ENCODE measurements at places on chromosomes 11 and 22. TPM values are rescaled to one million over a fixed set of nuclear protein-coding genes. Genes with fewer than 3 reads are reported as not detected.

Gene LRRN4CL
- total RNA-seq = 0.08 TPM

Gene BEST1
- total RNA-seq = 4.6 TPM

Gene PRR14L
- 5.9 TPM for total RNA-seq

Gene PLEKHB1
- 0.63 TPM for total RNA-seq

Gene AASDHPPT
- total RNA-seq = 27.6 TPM

Gene RASSF10
- 0.70 TPM for total RNA-seq

Gene RFPL1
- total RNA-seq = not detected

Gene CDKN1C
- total RNA-seq = 10.0 TPM

Gene INPP5J
- 0.48 TPM for total RNA-seq

Gene GNB1L
- total RNA-seq = 18.7 TPM

Gene TPBGL
- 0.17 TPM for total RNA-seq

Gene KCNJ11
- total RNA-seq = 7.0 TPM

Gene SYCE3
- 0.22 TPM for total RNA-seq

Gene OR6A2
- total RNA-seq = not detected

Gene SESN3
- 0.07 TPM for total RNA-seq

Gene OR51E1
- not detected for total RNA-seq

Gene POU2AF1
- total RNA-seq = not detected

Gene CRYBA4
- not detected for total RNA-seq

Gene KRTAP5-1
- total RNA-seq = not detected

Gene HSPB2
- total RNA-seq = not detected

Gene TYMP
- total RNA-seq = 19.2 TPM

Gene KCTD17
- total RNA-seq = 25.9 TPM

Gene PRG3
- not detected for total RNA-seq

Gene APOBEC3H
- total RNA-seq = 0.34 TPM

Gene SEZ6L
- total RNA-seq = not detected

Gene SCUBE2
- total RNA-seq = 0.29 TPM

Gene PLEKHA7
- total RNA-seq = 56.2 TPM

Gene HRAS
- 183 TPM for total RNA-seq

Gene CUL5
- 8.6 TPM for total RNA-seq

Gene CALCA
- not detected for total RNA-seq

Gene RIMBP3C
- not detected for total RNA-seq

Gene ARHGAP8
- 1.9 TPM for total RNA-seq

Gene CECR2
- 0.16 TPM for total RNA-seq

Gene PKNOX2
- total RNA-seq = 0.02 TPM

Gene TRIM66
- total RNA-seq = 1.9 TPM

Gene SPDYC
- not detected for total RNA-seq

Gene TNNT3
- total RNA-seq = not detected

Gene OR8I2
- total RNA-seq = not detected

Gene OR8D1
- total RNA-seq = not detected
